ENCODE measurements at places on chromosomes 12 and 14.

DNA sequence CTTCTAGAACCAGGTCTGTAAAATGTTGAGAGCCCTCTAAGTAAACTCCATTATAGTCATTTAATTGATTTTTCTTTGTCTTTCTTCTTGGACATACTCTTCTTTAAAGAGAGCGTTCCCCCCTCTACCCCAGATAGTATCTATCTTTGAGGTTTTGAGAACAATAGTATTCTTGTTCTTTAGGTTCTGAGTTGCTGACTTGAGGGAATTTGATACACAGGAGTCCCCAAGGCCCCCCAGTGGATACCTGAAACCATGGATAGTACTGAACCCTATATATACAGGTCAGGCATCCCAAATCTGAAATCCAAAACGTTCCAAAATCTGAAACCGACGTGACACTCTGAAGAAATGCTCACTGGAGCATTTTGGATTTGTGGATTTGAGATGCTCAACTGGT lies 65.5 kb downstream of the FUT8 start:
- no peak for DNase-seq

- DNase-seq = no peak
These were observed 81.0 kb downstream of the KTN1 start for GRCh38 chr14:55661029-55661428.

DNA sequence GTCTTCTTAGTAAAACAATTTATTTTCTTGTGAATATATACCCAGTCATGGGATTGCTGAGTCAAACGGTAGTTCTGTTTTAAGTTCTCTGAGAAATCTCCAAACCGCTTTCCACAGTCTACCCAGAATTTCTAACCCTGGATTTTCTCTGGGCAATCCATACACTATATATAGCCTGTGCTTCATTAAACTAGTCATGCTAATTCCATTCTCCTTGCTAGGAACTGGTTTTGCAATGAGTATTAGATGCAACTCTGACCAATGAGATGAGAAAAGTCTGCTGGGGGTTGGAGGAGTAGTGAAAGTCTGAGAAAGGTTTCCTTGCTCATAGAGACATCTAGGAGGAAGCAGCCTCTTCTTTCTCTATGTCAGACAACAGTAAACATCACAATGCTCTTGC lies 196.1 kb upstream of the CDKN3 start:
- no peak for DNase-seq

- no peak for DNase-seq
These were observed 19.1 kb downstream of the SLC2A3 start for GRCh38 chr12:7916936-7917335.

DNA sequence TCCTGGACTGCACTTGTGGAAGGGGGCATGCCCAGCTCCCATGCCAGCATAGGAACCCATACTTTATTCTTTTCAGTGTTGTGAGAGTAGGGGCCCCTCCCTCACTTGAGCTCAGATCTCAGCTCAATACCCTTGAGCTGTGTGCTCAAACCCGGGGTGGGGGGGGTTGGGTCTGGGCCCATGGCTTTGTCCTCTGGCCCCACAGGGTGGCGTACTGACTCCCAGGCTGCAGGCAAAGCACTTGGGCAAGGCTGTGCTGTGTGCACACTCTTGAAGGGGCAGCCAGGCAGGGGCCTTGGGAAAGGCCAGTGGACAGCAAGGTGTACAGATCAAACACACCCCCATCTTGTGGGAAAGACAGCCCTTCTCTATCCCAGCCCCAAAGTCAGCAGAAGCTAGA lies 81.8 kb downstream of the WIF1 start:
- DNase-seq = no peak

DNA sequence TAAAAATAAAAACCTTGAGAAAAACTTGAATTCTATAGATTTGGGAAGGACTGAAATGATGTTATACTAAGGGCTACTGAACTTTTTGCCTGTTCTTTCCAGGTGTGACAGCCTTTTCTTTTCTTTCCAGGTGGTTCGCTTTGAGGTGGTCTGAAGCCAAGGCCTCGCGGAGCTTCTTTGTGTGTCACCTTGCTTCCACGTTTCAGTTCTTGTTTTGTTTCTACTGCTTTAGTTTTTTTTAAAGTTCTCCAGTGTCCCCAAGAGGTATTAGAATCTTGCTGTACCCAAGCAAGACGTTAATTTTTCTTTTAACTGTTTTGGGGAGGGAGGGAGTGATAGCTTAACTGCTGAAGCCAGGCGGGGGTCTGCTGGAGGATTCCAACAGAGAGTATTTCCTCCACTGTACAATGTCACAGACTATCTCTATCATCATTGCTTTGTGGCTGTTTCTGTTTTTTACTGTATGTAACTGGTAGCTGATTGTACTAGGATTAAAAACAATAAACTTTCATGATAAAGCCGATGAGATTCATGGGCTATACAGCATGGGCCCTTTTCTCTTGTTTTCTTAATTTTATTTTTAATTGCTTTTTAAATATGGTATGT lies 40.2 kb downstream of the PROX2 start:
- DNase-seq = no peak

- no peak for DNase-seq
These were observed 173.2 kb downstream of the SUDS3 start for GRCh38 chr12:118549510-118549980.

GRCh38 chr14:91729756-91730155 lies 2.1 kb downstream of the CATSPERB start:
- no peak for DNase-seq

GRCh38 chr12:26238341-26239121 lies 43.2 kb downstream of the SSPN start:
- no peak for DNase-seq

DNA sequence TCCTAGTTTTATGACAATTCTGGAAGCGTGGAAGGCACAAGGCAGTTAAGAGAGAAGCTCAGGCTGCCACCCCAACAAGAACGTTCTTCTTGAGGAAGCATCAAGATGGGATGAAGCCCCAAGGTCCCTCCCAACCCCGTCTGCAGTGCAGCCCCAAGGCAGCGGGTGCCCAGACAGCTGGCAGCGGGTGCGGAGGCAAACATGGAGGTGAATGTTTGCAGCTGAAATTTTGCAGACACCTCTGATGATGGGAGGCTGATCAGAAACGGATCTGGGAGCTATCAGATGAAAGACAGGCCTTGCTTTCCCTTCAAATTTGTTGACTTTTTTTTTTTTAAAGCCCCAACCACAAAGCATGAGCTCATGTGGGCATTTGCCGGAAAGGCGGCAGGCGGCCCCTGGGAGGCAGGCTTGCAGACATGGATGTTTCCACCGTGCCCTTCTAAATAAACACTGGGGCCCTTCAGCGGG lies 230.7 kb upstream of the RTL1 start:
- DNase-seq = no peak

DNA sequence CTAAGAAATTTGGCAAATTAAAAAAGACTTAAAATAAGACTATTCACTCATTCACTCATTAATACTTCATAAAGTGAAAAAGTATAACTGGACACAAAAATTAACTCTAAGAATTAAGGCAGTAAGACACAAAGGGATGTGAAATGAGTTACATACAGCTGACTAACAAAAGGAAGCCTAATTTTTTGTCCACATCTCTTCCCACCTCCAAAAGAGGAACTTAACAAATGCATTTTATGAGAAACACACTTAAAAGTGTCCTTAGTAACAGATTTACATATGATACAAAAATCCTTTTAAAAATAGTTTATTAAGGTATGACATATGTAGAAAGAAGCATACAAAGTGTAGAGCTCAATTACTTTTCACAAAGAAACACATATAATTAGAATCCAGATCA lies 88.9 kb downstream of the NUMB start:
- DNase-seq = no peak

DNA sequence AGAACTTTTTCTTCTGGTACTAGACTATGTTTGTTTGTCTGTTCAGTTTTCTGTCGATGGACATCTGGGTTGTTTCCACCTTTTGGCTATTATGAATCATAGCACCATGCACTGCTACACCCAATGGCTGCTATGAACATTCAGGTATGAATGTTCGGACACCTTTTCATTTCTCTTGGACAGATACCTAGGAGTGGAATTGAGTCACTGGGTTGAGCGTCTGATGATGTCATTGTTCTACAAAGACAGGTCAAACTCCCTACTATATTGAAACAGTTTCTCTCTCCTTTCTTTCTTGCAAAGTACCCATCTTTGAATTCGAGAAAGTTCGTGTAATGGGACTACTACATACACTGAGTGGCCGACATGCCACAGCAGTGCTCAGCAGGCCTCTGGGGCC lies 44.7 kb downstream of the KCTD10 start:
- no peak for DNase-seq

- no peak for DNase-seq
These were observed 11.5 kb downstream of the LUM start for GRCh38 chr12:91099836-91100235.

DNA sequence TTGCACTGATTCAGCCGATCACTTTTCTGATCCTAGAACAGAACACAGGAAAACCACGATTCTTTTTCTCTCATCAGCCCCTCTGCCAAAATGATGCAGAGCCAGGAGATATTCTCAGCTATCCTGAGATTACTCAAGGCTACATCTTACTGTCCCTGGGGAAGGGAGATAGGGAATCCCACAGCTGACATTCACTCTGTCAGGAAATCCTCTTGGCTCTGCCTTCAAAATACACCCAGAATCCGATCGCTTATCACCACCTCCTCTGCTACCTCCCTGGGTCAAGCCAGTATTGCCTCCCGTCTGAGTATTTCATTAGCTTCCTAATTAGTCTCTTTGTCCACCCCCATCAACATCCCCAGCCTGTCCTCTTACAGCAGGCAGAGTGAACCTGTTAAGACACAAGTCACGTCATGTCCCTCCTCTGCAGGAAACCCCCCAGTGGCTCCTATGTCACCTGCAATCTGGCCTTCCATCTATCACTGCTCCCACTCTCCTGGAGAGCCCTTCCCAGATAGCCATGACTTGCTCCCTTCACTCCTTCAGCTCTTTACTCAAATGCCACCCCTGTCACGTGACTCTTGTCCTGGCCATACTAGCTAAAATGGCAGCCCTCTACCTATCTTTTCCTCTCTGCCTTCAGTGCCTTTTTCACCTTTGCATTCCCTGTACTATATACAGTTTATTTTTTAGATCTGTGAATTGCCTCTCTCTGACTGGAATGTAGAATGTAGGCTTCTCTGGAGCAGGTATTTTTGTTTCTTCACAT lies 70.3 kb downstream of the GALNT4 start:
- DNase-seq = no peak

DNA sequence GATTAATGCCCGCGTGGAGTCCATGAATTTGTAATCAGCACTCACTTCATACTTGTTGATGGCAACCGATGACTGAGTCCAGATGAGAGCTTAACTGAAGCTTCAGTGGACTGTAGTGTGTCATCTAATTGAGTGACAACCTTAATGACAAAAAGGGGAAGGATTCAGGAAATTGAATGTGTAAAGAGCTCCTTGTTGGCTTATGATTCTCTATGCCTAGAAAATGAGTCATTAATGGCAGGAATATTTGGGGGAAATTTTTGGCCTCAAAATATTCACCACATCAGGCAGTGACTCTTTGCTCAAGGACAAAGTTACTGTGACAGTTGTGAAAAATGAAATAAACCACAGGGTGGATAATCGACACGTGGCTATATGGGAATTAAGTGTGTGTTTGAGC lies 55.3 kb upstream of the STON2 start:
- DNase-seq = no peak

GRCh38 chr12:64256166-64256800 lies 34.2 kb upstream of the KICS2 start:
- peak; percentile 83 for DNase-seq

- DNase-seq = peak; percentile 2
These were observed 13.2 kb upstream of the KLRF1 start for GRCh38 chr12:9813821-9814798.

- DNase-seq = no peak
These were observed 4.6 kb upstream of the SLC8A3 start for GRCh38 chr14:70193396-70193795.

DNA sequence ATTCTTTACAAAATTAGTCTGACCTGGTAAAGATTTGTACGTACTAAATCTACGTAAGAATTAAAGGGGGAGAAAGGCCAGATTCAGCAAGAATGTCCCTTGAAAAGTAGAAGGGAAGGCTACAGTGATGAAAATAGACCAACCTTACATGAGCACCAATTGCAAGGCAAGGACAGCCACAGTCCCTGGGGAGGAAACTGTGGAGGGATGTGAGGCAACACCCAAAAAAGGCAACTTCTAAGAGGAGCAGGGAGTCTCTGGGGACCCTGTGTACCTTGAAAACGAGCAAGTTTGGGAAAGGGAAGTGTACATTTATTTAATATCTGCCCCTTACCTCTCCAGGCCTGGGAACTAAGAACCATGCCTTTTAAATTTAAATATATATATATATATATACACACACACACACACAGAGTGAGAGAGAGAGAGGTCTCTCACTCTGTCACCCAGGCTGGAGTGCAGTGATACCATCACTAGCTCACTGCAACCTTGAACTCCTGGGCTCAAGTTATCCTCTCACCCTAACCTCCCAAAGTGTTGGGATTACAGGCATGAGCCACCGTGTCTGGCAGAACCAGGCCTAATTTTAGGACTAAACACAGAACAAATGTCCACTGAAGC lies 56.4 kb downstream of the TMCC3 start:
- no peak for DNase-seq
